SJSA1 (cell line): ENCODE measurements at places on chromosomes 11 and 22. TPM values are rescaled to one million over a fixed set of nuclear protein-coding genes. Genes with fewer than 3 reads are reported as not detected.

Gene OR10A3
- not detected in 2 replicates for total RNA-seq

Gene UCP3
- 0.08 TPM in 1 of 2 replicates, not detected in the other for total RNA-seq

Gene WBP2NL
- not detected in 2 replicates for total RNA-seq

Gene OR4C3
- total RNA-seq: not detected in 2 replicates

Gene CCDC87
- total RNA-seq: 0.34 TPM in 1 of 2 replicates, not detected in the other

Gene PGA5
- not detected in 2 replicates for total RNA-seq
